ENCODE measurements at places on chromosomes 1 and 21.

- DNase-seq: no peak
These were observed 57.9 kb upstream of the FMOD start for GRCh38 chr1:203408486-203409481.

DNA sequence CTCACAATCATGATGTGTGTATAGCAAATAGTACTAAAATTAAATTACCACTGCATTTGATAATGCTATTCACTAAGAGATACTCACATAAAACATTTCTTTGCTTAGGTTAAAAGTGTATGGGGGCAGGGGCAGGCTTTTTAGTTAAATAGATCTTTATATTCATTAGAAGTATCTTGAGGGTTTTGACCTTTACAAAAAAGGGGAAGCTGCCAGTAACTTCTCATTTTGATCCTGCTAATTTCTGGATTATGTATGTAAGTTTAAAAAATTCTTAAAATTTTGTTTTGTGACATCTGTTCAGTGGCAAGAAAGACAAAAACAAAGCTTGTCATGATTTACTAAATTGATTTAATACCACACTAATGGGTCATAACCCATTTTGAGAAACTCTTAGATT, 45.8 kb upstream of the S1PR1 start:
- DNase-seq: peak; percentile 60

DNA sequence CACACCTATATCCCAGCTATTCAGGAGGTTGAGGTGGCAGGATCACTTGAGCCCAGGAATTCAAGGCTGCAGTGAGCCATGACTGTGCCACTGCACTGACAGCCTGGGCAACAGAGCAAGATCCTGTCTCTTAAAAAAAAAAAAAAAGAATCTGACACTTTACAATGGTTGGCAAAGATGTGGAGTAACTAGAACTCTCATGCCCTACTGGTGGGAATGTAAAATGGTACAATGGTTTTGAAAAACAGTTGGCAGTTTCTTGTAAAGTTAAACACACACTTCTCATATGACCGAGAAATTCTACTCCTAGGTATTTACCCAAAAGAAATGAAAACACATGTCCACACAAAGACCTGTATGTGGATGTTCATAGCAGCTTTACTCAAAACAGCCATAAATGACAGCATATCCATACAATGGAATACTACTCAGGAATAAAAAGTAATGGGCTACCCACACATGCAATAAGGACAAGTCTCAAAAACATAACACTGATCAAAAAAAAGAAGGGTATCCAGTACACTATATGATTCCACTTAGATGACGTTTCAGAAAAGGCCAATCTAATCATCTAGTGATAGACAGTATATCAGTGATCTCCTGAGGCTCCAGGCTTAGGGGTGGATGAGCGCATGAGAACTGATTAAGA, 58.1 kb downstream of the HLCS start:
- DNase-seq: no peak

DNA sequence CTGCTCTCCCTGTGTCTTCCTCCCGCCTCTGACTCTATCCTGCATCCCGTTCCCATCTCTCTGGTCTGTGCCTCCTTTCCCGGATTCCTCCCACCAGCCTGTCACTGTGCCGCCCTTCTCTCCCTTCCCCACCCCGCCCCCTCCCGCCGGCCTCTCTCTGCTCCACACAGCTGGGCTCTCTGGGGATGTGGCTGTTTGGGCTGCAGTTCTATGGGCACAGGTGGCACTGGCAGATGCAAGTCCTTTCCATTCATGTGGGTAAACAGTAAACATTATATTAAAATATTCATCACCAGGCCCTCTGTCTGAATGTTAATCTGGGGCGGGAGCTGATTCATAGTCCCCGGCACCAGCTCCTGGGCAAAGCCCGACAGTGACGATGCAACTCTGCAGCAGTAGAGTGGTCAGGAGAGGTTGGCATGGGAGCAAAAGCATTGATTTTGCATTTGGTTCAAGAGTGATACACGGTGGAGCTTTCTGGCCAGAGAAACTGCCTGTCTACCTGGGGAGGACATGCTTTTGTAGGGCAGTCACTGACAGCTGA, 249.3 kb downstream of the TNR start:
- no peak for DNase-seq

GRCh38 chr1:157245823-157246222, 107.6 kb upstream of the ETV3 start:
- no peak for DNase-seq

GRCh38 chr1:37133276-37134145, 99.2 kb upstream of the GRIK3 start:
- DNase-seq: no peak

DNA sequence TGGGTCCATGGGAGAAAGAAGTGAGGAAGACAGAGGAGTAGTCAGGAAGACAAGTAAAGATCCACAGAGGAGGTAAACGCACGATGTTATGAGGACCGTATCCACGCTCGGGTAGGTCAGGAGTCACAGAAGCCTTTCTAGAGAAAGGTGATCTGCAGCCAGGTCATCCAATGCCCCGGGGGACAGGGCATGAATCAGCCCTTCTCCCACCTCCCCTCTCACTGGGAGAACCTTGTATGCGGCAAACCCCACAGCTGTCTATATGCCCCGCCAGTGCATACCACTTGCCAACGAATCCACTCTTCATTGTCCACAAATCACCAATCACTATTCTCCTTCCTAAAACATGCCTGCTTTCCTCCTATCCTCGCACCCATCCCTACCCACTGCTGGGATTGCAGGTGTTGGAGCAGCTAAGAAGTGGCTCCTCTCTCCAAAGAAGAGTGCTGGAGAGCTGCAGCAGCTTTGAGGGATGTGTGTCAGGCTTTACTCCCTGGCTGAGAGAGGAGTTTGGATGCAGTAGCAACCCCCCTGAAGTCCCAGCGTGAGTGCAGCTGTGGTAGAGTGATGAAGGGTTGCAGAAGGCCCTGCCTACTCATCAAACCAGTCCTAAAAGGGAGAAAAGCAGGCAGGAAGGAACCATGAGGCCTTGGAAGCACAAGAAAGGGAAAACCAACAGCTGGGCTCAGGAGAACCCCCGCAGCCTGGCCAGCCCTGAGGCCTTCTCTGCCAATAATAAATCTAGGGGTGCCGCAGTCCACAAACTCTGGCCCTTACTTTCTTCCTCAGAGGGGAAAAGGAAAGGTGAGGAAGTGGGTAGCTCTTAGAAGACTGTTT, 102.2 kb upstream of the GADD45A start:
- no peak for DNase-seq

- peak; percentile 82 for DNase-seq
These were observed 19.4 kb upstream of the LAMTOR5 start for GRCh38 chr1:110426854-110427253.

GRCh38 chr1:193539731-193540459, 353.5 kb upstream of the B3GALT2 start:
- DNase-seq: no peak

DNA sequence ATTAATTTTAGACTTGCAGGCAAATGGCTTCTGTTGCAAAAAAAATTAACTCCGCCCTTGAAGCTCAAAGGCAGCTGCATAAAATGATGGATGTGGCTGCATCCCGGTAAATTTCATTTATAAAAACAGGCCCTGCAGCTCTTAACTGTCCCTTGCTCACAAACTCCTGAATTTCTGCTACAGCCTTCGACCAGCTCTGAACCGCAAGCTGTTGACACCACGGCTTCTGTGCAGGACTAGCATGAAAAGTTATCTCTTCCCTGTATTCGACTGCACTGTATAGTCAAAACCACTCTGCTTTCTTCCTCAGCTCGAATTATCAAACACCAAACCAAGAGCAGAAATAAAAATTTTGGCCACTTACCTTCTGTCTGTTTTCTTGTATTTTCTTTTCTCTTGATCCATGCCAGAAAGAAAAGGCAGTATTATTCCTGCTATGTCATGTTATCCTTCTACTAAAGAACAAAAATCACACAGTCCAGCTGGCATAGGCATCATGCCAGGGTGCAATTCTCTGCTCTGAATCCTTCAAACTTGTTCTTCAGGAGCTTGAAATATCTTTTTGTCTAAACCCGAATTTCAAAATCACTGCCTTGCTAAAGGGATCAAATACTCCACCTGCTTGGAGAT, 195.5 kb upstream of the NCAM2 start:
- DNase-seq: no peak

DNA sequence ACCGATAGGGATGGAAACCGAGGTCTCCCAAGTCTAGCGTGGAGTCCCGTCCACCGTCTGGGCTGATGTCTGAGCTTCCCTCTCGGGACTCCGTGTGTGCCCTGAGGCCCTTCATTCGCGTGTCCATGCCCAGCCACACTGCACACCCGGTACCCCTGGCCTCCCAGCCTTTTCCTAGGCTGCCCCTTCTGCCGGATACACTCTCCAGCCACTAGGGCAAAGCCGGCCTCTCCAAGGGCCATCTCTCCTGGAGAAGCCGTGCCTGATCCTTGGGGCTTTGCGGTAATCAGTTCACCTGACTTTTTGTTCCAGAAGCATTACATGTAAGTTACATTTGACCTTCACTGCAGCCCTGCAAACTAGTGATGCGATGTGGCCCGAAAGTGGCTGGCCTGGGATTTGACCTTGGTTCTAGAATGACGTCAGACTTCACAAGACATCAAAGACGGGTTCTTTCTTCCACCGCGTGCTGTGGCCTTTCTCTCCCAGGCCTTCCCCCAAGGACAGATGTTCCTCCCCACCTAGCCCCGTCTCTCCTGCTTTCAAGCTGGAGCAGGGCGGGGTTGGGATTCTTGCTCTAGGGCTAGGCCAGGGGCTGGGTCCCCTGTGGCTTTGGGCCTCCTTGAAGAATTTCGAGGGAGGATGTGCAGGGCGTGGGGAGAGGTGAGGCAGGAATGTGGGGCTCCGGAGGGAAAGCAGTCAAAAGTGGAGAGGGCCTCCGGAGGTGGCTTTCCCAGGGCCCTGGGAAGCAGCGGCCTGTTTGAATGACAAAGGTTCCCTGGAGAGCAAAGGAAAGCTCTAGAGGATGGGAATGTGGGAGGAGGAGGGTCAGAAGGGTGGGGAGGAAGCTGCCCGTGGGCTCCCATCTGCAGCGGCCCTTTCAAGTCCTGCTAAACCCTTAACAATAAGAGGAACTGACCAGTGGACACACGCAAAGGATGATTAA, 49.7 kb upstream of the SLC2A1 start:
- no peak for DNase-seq

- DNase-seq: no peak
These were observed 9.9 kb downstream of the FAM3B start for GRCh38 chr21:41326414-41327080.

- DNase-seq: no peak
These were observed 142.4 kb downstream of the TLR5 start for GRCh38 chr1:223000632-223001031.

DNA sequence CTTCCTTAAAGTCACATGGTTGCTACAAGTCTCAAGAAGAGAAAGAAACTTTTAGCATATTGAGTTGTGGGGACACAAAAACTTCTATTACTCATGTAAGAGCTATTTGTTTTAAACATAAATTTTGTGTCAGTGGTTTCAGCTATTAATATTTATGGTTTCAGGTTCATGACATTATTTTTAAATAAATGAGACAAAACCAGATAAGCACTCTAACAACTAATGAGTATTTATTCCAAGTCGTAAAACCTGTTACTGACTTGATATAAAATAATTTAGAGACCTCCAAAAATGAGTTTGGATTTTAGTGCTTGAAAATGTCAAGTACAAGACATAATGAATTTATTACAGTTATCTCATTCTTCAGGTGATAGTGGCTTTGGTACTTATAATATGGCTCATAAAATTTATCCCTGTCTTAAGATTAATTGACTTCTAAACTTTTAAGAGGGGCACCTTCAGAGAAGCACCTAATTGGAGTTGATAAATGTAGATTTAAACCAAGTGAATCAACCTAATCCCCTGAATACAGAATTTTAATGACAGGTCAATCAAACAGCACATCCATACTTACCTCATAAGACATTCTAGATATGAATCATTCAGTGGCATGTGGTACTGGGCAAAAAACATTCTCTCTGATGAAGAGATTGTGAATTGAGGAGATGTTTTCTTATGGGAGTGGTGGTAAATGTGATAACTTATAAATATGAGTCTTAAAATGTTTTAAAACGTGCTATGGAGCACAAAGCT, 167.7 kb upstream of the PTGFR start:
- no peak for DNase-seq

GRCh38 chr1:116020668-116021272, 44.5 kb downstream of the SLC22A15 start:
- peak; percentile 92 for DNase-seq

GRCh38 chr1:206909883-206910318, 11.8 kb downstream of the FCMR start:
- no peak for DNase-seq

DNA sequence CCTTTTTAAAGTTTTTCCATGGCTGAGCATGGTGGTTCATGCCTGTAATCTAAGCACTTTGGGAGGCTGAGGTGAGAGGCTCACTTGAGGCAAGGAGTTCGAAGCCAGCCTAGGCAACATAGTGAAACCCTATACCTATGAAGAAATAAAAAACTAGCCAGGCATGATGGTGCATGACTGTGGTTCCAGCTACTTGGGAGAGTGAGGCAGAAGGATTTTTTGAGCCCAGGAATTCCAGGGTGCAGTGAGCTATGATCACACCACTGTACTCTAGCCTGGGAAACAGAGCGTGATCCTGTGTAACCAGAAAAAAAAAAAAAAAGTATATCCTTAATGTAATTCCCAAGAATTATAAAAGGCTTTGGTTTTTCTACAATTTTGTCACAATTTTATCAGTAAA, 17.4 kb downstream of the DEPDC1 start:
- no peak for DNase-seq

DNA sequence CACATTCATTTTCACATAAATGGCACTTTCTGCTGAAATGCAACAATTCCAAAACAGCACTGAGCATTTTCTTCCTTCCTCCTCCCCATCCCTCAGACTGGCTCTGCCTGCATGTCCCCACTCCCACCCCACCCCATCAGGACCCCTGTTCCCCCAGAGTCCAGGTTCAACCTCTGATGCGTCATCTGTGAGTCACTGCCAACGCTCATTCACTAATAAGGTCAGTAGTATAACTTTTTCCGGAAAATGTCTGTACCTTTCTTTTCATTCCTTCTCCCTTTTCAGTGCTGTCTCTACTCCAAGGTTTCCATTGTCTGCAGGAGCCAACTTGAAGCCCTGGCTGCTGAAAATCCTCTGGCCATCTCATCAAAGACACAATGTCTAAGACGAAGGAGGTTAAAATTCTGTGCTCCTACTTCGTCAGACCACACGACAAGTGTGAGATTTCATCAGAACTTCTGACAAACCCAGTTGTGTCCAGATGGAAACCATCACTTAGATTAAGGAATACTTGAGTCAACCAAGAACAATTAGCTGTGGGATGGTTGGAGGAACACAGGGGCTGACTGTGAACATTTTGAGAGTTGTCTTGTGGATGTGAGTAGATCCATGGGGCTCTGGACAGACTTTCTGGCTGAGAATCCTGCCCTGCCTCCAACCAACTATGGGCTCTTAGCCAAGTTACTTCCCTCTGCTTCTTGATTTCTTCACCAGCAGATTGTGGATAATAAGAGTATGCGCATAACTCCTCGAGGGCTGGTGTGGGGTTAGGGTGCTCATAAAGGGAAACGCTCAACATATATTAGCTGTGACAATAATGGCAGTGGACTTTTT, 35.6 kb upstream of the UTS2 start:
- DNase-seq: peak; percentile 8

Measured in hematopoietic multipotent progenitor cell treated with erythropoietin and hydrocortisone succinate and interleukin-3 and kit ligand, for 4 days (in vitro differentiated cells).